ENCODE measurements at places on chromosomes 4 and X. TPM values are rescaled to one million over a fixed set of nuclear protein-coding genes. Genes with fewer than 3 reads are reported as not detected.

CXCL3 gene
- 2.5 TPM for total RNA-seq

DNA sequence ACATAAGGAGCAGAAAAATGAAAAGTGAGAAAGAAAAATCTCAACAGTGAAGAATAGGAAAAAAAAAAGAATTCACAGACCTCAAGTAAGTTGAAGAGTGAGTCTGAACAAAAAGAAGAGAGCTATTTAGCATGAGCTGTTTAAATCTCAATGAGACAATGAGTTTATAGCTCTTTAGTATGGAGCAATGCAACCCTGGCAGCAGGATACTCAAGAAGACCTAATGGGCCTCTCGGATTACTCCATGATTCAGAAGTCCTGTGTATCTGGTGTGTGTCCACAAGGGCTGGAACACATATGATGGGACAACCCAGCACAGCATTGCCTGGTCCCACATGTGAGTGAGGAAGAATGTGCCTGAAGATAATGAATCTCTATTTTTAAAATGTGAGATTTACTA lies 563.1 kb upstream of the INTU start:
- no peak overlapping the region for H3K27ac ChIP-seq
- no peak overlapping the region for H3K4me3 ChIP-seq
- no peak for DNase-seq
- no peaks in the 10 kb centered on the region for H3K4me1 ChIP-seq
- no peaks in the 10 kb centered on the region for H3K27me3 ChIP-seq

NRK gene
- 1.5 TPM for total RNA-seq

DNA sequence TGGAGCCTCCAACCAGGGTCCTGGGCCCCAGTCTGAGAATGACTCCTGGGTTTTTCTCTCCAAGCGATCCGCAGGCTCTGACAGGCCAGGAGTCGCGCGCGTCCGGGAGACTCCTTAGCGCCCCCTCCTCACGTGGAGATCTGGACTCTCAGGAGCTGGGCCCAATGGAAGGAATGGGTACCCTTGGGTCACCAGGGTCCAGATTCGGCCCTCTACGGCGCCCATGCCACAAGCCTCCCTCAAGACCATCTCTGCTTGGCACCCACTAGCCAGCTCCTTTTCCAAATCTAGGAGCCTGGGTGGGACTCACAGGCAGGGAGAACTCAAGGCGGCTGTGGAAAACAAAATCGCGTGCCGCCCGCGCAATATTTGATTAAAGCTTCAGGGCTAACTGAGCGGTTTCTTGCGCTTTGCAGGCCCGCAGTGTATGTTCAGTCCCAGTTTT lies 7.1 kb downstream of the HAND2 start:
- no peaks in the 10 kb centered on the region for H3K36me3 ChIP-seq
- no peaks in the 10 kb centered on the region for H3K4me1 ChIP-seq
- H3K4me3 ChIP-seq = peak overlapping the region; percentile 43
- H3K27ac ChIP-seq = peak overlapping the region; percentile 99
- no peaks in the 10 kb centered on the region for H3K27me3 ChIP-seq

DNA sequence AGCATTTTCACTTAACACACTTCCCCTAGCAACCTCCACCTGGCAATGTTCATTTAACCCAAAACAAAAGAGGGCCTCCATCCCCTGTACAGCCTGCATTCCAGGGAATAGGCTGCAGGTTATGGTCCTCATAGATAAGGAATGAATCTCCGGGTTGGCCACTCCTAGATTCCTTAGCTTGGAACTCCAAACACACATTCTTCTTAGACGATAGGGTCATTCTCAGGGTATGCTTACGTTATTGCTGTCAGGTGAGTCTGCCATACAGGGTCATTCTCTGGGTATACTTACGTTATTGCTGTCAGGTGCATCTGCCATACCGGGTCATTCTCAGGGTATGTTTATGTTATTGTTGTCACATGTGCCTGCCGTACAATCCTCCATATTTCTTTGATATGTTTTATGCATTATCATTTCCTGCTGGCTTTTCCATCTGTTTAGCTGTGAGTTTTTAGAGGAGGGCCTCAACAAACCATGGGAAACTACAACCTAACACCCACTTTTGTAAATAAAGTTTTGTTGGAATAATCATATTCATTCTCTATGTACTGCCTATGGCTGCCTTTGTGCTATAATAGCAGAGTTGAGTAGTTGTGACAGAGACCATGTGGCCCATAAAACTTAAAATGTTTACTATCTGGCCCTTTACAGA lies 8.2 kb upstream of the AFF1 start:
- H3K4me3 ChIP-seq = no peak overlapping the region
- H3K27me3 ChIP-seq = no peaks in the 10 kb centered on the region
- DNase-seq = no peak

RAP2C gene
- total RNA-seq = 146 TPM

DNA sequence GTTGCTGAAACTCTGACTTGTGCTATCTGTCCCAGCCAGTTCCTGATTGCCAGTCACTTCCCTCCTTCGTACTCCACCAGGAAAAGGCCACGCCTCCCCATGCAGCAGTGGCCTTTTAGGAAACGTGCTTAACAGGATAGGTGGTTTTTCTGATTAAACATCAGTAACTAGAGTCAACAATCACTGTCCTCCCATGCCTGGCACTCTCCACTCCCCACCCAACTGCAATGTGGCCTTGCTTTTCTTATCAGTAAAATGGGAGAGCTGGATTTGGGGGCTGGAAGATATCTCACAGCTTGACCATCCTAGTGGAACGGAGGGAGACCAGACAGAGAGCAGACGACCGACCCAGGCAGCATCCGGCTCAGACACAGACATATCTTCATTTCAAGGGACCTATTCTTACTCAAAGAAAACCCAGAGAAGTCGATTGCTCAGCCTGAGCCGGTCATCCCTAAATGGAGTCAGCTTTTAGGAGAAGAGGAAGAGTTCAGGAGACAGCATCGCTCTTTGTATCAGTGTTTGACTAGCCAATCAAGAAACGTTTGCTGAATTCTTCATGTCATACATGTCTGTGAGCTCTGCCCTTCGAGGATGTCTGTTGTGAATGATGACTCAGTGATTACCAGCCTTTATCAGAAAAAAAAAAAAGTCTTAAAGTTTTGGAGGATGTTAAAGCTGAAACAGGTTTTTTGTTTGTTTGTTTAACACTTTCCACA lies 12.7 kb upstream of the UBA6 start:
- no peak overlapping the region for H3K4me3 ChIP-seq
- no peaks in the 10 kb centered on the region for H3K4me1 ChIP-seq
- no peaks in the 10 kb centered on the region for H3K36me3 ChIP-seq
- no peaks in the 10 kb centered on the region for H3K27me3 ChIP-seq

DNA sequence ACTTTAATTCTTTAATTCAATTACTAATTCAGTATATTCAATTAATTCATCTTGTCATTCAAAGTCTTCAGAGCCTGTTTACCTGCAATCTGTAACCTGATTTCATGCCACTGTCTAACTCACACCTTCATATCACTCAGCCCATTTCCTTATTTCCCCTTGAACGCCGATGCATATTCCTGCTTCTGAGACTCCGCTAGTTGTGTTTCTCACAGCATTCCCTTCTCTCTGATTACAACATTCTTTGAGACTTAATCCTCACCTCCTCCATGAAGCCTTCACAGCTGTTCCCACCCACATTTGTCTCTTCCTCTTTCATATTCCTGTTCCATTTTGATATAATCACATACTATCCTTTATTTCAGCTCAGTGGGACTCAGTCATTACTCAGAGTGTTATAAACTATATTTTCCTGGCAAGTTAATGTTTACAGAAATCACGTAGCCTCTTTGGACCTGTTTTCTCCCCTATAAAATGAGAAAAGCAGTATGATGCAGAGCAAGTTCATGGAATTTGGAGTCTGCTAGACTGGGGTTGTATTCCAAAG lies 69.0 kb downstream of the MAP9 start:
- no peaks in the 10 kb centered on the region for H3K27me3 ChIP-seq
- DNase-seq = no peak
- H3K4me3 ChIP-seq = no peak overlapping the region
- no peaks in the 10 kb centered on the region for H3K36me3 ChIP-seq
- no peaks in the 10 kb centered on the region for H3K4me1 ChIP-seq

GRCh38 chr4:133972586-133972985 lies 229.0 kb downstream of the PABPC4L start:
- no peaks in the 10 kb centered on the region for H3K36me3 ChIP-seq
- H3K27ac ChIP-seq = no peak overlapping the region
- H3K27me3 ChIP-seq = no peaks in the 10 kb centered on the region
- H3K4me3 ChIP-seq = no peak overlapping the region

- H3K36me3 ChIP-seq = no peaks in the 10 kb centered on the region
- no peaks in the 10 kb centered on the region for H3K4me1 ChIP-seq
- no peak overlapping the region for H3K4me3 ChIP-seq
- DNase-seq = no peak
Measured at GRCh38 chrX:675955-676295, 45.3 kb downstream of the SHOX start.

FANCB gene
- 3.5 TPM for total RNA-seq

KLHL8 gene
- total RNA-seq = 27.0 TPM

DNA sequence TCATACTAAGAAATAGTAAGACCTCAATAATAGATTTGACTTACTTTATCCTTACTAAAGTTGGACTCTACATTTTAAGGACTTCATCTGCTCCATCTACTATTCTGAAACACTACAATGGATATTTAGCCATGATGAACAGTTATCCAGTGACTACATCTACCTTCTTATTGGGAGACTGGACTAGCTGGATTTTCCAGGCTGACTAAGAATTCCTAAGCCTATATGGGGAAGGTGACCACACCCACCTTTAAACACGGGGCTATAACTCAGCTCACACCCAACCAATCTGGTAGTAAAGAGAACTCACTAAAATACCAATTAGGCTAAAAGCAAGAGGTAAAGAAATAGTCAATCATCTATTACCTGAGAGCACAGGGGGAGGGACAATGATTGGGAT lies 1438.4 kb downstream of the TECRL start:
- no peaks in the 10 kb centered on the region for H3K27me3 ChIP-seq
- no peaks in the 10 kb centered on the region for H3K36me3 ChIP-seq

DNA sequence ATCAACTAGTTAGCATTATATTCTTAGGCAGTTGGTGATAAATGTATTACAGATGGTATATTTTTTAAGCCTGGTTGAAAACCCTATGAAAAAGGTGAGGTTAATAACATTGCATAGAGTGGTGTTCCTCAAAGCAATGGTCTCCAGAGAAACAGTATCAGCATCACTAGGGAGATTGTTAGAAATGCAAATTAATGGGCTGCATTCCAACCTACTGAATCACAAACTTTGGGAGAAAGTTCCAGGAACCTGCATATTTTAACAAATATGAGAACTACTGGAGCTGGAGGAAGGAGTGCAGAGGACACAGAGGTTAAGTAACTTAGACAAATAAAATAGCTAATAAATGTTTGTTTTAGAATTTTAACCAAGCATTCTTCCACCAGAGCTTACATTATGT lies 166.9 kb upstream of the PCDH10 start:
- H3K27me3 ChIP-seq = no peaks in the 10 kb centered on the region
- H3K4me3 ChIP-seq = no peak overlapping the region
- no peak for DNase-seq
- H3K27ac ChIP-seq = no peak overlapping the region
- no peaks in the 10 kb centered on the region for H3K4me1 ChIP-seq
- H3K36me3 ChIP-seq = no peaks in the 10 kb centered on the region

GRCh38 chrX:119692191-119693039 lies 553 bp downstream of the SEPTIN6 start:
- H3K36me3 ChIP-seq = no peaks in the 10 kb centered on the region
- no peaks in the 10 kb centered on the region for H3K4me1 ChIP-seq
- no peaks in the 10 kb centered on the region for H3K27me3 ChIP-seq
- H3K4me3 ChIP-seq = peak overlapping the region; percentile 61

MAGEE2 gene
- not detected for total RNA-seq

ASB9 gene
- total RNA-seq = 13.8 TPM

DNA sequence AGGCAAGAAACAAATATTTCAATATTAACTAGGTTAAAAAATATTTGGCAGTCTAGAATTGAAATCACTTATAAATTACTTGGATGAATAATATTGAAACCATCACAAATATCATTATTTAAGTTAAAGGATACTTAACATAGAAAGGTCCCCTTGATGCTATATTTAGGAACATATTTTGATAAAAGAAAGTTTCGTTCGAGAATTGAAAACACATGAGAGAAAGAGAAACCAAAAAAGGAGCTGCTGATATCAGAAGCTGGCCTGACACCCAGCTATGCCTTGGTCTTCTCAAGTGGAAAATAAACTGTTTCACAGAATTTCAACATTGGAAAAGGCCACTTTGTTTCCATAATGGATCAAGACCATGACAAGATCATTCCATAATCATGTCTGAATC lies 762.4 kb downstream of the DMD start:
- H3K27me3 ChIP-seq = no peaks in the 10 kb centered on the region
- H3K4me1 ChIP-seq = no peaks in the 10 kb centered on the region
- no peak overlapping the region for H3K4me3 ChIP-seq
- no peak overlapping the region for H3K27ac ChIP-seq
- no peaks in the 10 kb centered on the region for H3K36me3 ChIP-seq

GRCh38 chrX:79366873-79367749 lies at the start of gene ITM2A:
Gene ITM2A (minus strand): TSS chrX:79367334. CDS start chrX:79367215, 119 bp downstream.
- no peaks in the 10 kb centered on the region for H3K36me3 ChIP-seq
- no peaks in the 10 kb centered on the region for H3K4me1 ChIP-seq
- H3K27me3 ChIP-seq = no peaks in the 10 kb centered on the region
- DNase-seq = peak; percentile 56
- H3K4me3 ChIP-seq = peak within 1 kb of the TSS; percentile 41

- H3K4me1 ChIP-seq = no peaks in the 10 kb centered on the region
- peak overlapping the region; percentile 96 for H3K27ac ChIP-seq
- H3K27me3 ChIP-seq = no peaks in the 10 kb centered on the region
Measured at GRCh38 chr4:169620880-169621248, 486 bp downstream of the CLCN3 start.

HELQ gene
- 48.7 TPM for total RNA-seq

DNA sequence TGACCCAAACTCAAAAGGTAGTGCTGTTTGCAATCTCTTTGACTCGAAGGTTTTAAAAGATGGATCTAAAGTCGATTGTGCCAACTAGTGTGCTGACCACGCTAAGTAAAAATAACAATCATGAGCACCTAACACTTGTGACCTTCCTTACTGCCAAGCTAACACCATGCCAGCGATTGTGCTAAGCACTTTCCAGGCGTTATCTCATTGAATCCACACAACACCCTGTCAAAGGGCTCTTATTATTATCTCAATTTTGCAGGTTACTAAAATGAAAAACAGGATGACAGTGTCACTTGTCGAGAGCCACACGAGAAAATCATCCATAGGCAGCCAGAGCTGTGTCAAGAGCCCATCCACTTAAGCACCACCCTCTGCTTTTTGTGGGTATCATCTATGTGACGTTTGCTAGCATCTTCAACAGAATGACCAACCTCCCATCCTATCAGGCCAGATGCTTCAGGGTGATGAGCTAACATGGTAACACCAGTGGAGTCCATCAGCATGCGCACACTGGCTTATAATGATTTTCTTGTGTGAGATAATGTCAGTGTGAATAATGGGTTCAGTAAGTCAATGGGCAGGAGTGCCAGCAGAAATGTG lies 893 bp upstream of the GAB3 start:
- H3K4me1 ChIP-seq = peaks cover 3% of the 10 kb centered on the region
- H3K27me3 ChIP-seq = no peaks in the 10 kb centered on the region
- H3K36me3 ChIP-seq = no peaks in the 10 kb centered on the region
- no peak for DNase-seq

CT45A2 gene
- not detected for total RNA-seq

GRCh38 chr4:168507178-168507815 lies 10.4 kb downstream of the PALLD start:
- H3K4me1 ChIP-seq = no peaks in the 10 kb centered on the region
- no peaks in the 10 kb centered on the region for H3K27me3 ChIP-seq
- H3K4me3 ChIP-seq = no peak overlapping the region
- no peak overlapping the region for H3K27ac ChIP-seq
- no peak for DNase-seq

- no peak for DNase-seq
- H3K4me1 ChIP-seq = no peaks in the 10 kb centered on the region
- no peaks in the 10 kb centered on the region for H3K36me3 ChIP-seq
Measured at GRCh38 chr4:105470766-105471165, 3.1 kb downstream of the PPA2 start.

AADAT gene
- 28.4 TPM for total RNA-seq

GRCh38 chr4:73853718-73854473 lies 800 bp downstream of the PF4V1 start:
- H3K36me3 ChIP-seq = no peaks in the 10 kb centered on the region
- H3K4me1 ChIP-seq = no peaks in the 10 kb centered on the region
- H3K4me3 ChIP-seq = no peak overlapping the region
- H3K27me3 ChIP-seq = no peaks in the 10 kb centered on the region

Data from uterus (tissue), 4 donors.